Stimulated activated CD8-positive, alpha-beta memory T cell treated with anti-CD3 and anti-CD28 coated beads, Interleukin-4, amount 100 ng/mL, for 1 hour (primary cell): ENCODE measurements at places on chromosomes 3 and 15.
A peak's percentile ranks its signal among the peaks of the same experiment; 100 is the strongest.

- DNase-seq, result no peak
Measured at GRCh38 chr3:64358853-64359252, 133.6 kb upstream of the PRICKLE2 start.

DNA sequence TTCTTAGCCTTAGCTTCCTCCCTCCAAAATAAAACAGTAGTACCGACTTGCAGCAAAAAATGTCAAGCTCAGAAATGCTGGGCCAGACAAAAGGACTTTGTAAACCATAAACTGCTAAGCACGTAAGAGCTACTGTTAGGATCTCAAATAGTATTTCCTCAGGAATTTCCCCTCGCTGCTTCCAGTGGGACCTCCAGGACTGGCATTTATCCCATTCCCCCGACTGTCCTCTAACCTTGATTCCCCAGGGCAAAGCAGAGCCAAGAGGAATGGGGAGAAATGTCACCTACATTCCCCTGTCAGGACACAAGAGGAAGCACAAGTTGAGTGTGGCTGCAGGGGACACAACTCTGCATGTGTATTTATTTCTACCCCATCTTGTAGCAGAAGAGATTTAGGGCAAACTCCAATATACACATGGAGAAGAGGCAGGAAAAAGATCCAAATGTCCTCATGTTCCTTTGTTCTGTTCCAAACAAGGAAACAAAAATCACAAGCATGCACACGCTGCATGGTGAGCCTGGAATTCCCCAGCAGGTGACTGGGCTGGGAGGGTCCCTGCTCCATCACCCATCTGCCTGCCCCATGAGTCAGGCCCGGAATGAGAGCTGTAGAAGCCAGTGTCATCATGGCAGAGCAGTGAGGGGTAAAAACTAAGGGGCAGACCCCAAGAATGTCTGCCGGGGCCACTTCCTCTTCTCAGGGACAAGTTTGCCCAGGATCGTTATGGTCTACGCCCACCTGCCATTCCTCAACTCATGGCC, 4.2 kb downstream of the STOML1 start:
- DNase-seq, result no peak

DNA sequence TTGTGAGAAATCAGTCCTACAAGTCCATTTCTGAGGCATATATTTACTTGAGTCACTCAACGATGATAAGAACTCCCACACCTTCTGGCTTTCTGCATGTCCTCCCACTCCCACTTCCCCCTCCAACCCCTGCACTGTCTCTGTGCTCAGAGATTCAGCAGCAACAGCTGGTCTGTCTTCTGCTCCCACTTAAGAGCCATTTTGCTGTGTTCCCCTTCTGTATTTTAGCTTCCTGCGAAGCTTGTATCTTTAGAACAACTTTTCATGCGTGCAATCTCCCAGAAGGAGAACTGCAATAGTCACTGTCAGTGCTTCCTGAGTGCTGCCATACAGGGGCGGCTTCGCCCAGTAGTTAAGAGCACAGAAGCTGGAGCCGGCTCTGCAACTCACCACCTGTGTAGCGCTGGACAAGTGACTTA, 90.0 kb upstream of the SPATA12 start:
- DNase-seq, result no peak

DNA sequence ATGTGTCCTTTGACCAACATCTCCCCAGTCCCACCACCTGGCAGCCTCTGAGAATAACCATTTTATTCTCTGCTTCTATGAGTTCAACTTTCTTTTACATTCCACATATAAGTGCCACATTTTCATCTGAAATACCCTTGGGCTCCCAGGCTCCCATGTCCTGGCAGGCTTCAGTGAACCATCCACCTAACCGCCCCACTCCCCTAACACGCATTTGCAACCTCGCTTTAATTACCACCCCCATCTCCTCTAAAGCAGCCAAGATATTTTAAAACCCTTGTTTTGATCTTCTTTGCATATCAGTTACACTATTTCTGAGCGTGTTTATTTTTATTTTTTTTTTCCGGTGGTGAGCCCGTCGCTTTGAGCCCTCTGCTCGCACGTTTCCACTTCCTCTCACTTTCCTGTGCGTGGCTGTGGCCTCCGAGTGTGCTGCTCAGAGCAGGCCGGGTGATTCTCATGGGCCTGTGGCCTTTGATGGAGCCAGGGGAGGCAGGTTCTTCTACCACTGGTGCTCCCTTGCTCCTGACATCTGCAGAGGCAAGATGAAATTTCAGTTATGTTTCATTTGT, 195.4 kb upstream of the LPP start:
- DNase-seq, result peak; percentile 39

DNA sequence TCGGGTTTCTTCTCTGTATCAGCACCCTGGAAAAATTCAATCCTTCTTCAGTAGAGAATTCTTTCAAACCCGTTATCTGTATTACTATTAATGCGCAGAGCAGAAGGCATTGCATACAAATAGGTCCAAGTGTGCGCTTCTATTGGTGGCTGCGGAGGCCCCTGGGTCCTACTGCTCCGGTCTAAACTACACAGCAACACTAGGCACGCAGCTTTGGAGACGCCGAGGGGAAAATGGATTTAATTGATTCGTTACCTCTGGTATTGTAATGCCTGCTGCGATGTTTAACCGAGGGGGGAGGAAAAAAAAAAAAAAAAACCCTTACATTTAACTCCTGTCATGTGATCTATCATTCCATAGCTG, at the start of gene ROBO1:
Gene ROBO1 (minus strand): TSS at position 94 of the 363 bp plus-strand sequence.
- no peak for DNase-seq

GRCh38 chr3:26962492-26963360, 340.2 kb downstream of the LRRC3B start:
- DNase-seq, result no peak

- no peak for DNase-seq
Measured at GRCh38 chr15:89482139-89482538, 14.2 kb downstream of the RHCG start.

DNA sequence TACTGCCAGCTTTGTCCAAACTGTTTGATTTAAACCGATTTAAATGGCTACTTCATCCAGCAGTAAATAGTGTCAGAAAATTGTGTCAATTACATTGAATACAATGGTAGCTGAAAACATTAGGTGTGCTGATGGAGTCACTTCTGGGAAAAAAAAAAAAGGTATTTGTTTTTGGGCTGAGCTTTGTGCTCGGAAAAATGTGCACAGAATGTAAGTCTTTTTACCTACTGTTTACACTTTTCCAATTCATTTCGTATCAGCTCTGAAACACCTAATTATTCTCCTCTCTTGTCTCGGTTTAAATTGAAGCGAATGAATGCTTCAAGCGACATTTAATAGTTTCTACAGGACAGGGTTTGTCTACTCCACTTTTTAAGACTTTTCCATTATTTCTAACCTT, 1078.4 kb downstream of the ROBO1 start:
- no peak for DNase-seq

DNA sequence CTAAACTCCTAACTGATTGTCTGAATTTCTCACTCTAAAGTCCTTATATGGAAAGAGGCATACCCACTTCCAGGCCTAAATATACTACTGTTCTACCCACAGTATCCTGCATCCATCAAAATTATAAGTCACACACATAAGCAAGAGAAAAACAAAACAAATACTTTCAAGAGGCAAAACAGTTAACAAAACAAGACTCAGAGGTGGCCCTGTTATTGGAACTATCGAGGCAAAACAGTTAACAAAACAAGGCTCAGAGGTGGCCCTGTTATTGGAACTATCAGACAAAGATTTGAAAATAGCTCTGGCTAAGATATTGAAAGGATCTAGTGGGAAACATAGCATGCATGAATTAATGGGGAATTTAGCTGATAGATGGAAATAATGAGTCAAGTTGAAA, 224.2 kb upstream of the CGNL1 start:
- DNase-seq, result no peak

DNA sequence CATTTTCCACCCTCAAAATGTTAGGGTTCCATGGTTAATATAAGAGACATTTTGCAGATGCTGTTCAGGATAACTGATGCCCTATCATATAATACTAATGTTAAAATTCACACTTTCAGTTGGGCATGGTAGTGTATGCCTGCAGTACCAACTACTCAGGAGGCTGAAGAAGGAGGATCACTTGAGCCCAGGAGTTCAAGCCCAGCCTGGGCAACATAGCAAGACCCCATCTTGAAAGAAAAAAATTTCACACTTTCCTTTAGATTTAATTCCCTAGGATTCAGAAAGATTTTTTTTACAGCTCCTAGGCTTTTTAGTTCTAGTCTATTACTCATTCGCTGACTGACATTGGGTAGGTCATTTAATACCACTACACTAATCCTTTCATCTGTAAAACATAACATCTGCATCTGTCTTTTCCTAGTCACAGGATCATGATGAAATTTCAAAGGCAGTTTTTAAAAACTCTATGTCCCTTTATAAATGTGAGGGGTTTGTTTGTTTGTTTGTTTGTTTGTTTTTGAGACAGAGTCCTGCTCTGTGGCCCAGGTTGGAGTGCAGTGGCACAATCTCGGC, 103.7 kb downstream of the MYO5A start:
- no peak for DNase-seq

GRCh38 chr3:108528459-108529252, 18.3 kb upstream of the MYH15 start:
- DNase-seq, result no peak

GRCh38 chr3:138440596-138440995, 6.2 kb downstream of the ESYT3 start:
- DNase-seq, result no peak

GRCh38 chr3:37155782-37156181, 18.6 kb downstream of the LRRFIP2 start:
- DNase-seq, result no peak

- no peak for DNase-seq
Measured at GRCh38 chr15:26892182-26892518, 25.3 kb downstream of the GABRA5 start.

- no peak for DNase-seq
Measured at GRCh38 chr15:79702621-79703020, 194.2 kb downstream of the MTHFS start.

DNA sequence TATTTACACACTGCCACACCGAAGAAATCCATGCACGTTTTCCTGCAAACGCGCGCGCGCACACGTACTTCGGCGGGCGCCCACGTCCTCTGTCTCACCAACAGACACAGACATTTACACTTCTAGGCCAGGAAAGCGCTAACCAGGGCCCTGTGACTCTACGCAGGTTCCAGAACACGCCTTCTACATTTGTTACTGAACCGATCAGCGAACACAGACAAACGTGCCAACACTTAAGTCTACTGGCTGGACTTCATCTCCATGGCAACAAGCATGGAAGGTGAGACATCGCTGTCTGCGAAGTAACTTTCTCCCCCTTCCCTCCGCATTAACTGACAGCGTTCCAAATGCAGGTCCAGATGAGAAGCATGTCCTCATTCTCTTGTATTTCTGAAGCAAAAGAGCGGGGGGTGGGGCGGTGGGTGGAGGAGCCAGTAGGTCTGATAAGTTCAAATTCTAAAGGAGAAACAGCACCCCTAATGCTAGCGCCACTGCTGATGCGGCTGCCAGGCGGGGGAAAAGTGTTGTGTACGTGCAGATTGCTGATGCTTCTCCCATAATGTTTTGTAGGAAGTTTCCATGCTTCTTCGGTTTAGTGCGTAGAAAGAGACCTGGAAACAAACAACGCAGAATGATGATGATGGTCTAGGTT, at the start of gene CTXN2:
Gene CTXN2 (plus strand): TSS at position 92 of the 652 bp plus-strand sequence. CDS start 9,636 bp downstream, outside the sequence.
- DNase-seq, result no peak

- no peak for DNase-seq
Measured at GRCh38 chr15:45646220-45646619, 11.4 kb downstream of the SQOR start.

- no peak for DNase-seq
Measured at GRCh38 chr3:45858809-45859543, 17.1 kb upstream of the LZTFL1 start.

- DNase-seq, result no peak
Measured at GRCh38 chr3:101720851-101721840, 3.3 kb upstream of the CEP97 start.

DNA sequence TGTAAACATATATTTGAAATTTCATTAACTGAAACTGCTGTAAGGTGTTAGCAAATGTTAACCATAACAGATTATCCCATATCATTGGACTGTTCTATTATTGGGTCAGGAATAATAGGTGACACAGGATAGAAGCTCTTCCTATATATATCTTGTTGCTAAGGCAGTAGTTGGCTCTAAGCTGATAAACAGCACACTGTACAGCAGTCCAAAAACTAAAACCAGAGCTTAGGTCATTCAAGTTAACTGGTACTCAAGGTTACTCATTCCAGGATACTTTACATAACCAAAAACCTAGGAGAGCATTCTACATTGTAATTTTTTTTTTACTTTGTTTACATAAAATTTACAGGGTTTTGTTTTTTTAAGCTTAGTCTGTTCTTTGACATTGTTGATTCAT, 8.9 kb downstream of the DNAJC19 start:
- no peak for DNase-seq

- DNase-seq, result no peak
Measured at GRCh38 chr3:164806188-164806587, 272.1 kb downstream of the SI start.

GRCh38 chr3:180306691-180307090, 270.0 kb upstream of the PEX5L start:
- DNase-seq, result no peak

- no peak for DNase-seq
Measured at GRCh38 chr15:52466134-52466701, 62.5 kb downstream of the MYO5A start.

GRCh38 chr3:34463414-34463813, 665.0 kb downstream of the PDCD6IP start:
- DNase-seq, result no peak

DNA sequence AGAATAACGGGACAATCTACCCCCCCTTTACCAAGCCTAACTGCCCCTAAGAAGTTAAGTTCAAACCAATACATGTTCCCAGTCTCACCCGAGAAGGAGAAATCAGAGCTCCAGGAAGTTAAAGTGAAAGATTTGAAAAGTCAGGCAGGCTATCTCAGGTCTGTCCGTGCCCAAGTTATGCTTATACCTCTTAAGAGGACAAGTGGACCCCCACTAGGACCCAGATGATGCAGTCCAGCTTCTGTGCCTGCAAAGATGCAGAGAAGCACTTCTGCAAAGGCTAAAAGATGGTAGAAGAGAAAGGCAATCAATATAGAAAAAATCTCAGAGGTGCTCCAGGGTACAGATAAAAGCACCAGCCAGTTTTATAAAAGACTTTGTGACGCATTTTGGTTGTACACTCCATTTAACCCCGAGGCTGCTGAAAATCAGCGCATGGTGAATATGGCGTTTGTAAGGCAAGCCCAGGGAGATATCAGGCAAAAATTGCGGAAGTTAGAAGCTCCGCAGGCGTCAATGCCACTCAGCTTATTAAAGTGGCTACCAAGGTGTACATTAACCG, 9.8 kb upstream of the SLC9C1 start:
- no peak for DNase-seq
